ENCODE measurements at places on chromosomes 3 and 15.

DNA sequence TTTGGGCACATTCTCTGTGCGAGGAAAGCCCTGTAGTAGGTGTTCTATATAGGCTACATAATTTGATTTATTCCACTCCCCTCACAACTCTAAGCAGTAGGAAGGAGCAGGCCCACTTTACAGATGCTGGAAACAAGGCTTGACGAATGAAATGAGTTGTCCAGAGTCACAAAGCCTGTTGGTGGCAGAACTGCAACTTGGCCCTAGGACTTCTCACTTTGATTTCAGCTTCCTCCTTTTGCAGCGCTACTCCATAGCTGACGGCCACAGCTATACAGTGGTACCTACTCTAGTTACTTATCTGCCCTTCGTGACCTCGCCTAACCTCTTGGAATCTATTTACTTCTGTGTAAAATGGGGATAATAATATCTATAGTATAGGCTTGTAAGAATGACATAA, 2.5 kb upstream of the IRAK2 start:
- DNase-seq: no peak

DNA sequence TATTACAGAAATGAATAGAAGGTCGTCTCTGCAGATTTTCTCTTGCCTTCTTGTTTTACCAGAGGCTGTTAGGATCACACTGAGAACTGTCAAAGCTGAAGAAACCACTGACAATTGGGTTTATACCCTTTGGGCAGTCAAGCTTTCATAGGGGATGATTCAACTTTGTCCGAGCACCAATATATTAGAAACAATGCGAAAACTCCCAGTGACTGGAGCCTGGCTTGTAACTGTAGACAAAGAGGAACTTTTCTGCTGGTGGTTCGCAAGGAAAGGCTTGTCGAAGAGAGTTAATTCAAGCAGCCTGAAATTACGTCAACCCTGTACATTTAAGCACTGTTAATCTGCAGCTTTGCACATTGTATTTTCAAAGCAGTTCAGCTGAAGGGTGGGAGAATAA, 193.2 kb upstream of the ZNF385D start:
- DNase-seq: no peak

GRCh38 chr15:91694831-91695210, 158.7 kb upstream of the SLCO3A1 start:
- DNase-seq: no peak

DNA sequence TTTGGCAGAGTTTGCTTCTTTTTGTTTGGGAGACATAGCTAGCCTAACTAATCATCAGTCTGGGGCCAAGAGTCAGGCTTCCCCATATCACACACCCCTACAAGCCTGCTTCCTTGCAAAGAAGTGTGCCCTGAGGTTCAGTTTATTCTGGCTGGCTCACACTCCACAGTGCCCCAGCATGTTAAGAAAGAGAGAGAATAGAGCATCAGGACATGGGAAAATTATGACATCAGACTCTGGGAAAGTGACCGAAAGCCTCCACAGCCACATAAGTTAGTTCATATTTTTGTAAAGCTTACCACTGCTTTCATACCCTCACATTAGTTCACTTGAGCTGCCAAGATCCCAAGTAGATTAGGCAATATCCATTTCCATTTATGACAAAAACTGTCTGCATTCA, 63.0 kb upstream of the CFAP161 start:
- no peak for DNase-seq

DNA sequence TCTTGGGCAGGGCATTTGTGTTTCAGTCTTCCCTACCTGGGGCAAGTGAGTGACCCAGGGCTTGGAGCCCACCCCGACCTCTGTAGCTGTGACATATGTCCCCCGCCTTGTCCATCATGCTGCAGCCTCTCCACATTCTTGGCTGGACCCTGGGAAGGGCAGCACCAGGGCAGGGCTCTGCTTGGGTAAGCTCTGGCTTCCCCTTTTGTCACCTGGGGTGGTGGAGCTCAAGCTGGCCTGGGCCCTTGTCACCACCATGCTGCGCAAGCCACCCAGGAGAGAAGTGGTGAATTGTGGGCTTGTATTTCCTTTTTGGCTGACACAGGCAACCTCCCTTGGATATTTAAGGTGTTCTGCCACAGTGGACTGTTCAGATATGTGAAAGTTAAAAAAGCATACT, 29.3 kb downstream of the SPSB4 start:
- no peak for DNase-seq

DNA sequence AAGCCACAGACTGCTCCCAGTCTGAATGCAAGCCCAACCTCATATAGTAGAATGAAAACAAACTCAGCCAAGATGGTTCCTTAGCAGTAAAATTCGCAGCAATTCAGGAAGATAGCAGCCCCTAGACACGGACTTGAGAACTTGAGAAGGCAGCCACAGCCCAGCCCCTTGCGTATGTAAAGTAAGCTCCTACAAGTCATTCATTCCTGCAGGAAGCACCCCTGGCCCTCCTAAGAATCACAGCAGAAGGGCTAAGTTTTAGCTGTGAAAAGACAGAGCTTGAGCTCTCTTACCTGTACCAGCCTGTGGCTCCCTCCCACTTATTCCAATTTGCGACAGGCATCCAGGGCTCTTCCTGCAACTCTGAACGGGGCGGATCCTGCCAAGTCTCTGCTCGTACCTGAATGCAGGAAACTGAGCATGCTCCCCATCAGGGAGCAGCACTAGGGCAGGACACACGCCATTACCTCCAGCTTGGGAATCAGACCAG, 136.4 kb downstream of the MAGI1 start:
- DNase-seq: no peak

- DNase-seq: no peak
Measured at GRCh38 chr15:84915606-84915958, 31.1 kb downstream of the SLC28A1 start.

DNA sequence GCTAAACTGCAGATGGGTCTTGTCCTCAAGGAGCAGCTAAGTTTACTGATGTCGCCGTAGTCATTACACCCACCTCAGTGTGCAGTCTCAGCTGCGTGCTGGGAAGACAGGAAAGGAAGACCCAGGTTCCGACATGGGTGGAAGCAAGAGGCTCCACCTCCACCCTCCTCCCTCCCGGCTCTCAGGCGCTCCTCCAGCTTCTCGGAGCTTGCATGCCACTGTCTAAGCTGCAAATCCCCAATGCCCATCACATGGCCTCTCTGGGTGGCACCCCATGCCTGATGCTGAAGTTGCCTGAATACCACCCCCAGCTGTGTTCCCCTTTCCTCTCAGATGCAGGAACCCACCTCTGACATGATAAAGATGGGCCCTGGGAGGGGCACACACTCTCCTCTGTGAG, 58.5 kb downstream of the MGLL start:
- DNase-seq: no peak

DNA sequence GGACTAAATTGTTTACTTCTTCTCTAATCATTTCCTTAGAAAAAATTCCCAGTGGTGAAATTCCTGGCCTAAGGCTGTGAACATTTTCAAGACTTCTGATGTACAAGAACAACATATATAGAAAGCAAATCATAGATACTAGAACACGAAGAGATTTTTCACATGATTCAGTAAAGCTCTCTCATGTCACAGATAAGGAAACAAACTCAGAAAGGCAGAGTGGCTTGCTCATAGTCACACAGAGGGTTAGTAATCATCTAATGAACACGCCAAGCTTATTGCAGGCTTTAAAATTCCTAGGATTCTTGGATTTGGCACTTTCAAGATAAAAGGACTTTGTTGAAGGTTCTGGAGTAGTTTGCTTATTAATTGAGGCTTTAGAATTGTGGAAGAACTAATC, 26.2 kb downstream of the CRTAP start:
- DNase-seq: no peak

DNA sequence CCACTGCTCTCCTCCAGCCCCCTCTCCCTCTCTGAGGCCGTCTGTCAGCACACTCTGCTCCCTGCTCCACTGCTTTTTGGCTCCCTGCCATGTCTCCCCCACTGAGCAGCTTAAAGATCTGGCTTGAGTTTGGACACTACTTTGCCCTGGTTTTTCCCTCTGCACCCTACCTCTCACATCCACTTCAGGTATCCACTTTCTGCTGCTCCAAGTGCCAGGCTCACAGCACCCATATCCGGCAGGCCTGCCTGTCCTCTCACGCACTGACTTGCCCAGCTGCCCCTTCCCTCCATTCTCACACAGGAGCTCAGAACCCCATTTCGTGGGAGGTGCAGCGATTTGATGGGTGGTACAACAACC, 3.7 kb downstream of the DUOX1 start:
- DNase-seq: no peak

- no peak for DNase-seq
Measured at GRCh38 chr3:54212723-54213122, 90.4 kb downstream of the CACNA2D3 start.

GRCh38 chr15:86036243-86036642, 43.4 kb upstream of the AGBL1 start:
- no peak for DNase-seq

DNA sequence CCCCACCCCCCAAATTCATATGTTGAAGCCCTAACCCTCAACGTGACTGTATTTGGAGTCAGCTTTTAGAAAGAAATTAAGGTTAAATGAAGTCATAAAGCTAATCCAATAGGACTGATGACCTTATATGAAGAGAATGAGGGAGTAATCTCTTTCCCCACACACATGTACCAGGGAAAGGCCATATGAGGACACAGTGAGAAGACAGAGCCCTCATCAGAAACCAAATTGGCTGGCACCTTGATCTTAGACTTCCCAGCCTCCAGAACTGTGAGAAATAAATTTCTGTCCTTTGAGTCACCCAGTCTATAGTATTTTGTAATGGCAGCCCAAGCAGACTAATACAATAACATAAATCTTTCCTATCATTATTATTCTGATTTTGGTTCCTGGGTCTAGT, 194.7 kb upstream of the NANOGP8 start:
- no peak for DNase-seq

DNA sequence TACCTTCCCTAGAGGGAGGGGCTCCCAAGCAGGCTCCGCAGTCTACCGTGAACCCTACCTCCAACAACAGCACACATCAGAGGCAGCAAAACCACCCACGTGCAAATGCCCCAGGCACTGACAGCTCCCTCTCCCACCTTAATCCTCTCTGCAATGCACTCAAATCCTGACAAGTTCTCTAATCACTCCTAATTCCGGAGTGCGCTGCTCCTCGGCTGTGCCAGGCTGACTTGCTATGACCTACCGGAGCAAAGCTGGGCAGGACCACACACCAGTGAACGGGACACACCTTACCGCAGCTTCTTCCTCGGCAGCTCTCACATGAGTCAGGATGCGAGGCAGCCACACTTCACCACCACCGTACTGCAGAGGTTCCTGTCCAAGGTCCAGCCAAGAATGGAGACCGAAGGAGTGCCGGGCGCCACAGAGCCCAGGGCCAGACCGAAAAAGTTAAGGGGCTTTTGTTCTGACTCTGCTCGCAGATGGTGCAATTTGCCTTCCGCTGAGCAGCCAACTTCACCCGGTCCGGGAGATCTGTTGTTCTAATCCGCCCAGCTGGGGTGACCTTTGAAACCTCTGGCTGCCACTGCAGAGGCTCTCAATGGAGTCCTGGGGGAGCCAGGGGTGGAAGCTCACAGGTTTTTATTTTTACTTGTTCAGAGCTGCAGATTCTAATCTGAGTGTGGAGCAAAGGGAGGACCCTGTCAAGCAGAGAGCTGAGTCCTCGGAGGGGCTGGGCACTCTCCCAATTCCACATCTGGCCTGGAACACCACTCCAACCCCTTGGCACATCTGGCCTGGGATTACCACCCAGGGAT, 84.4 kb downstream of the MYLK start:
- no peak for DNase-seq

- DNase-seq: no peak
Measured at GRCh38 chr3:64191822-64192221, 33.4 kb downstream of the PRICKLE2 start.

DNA sequence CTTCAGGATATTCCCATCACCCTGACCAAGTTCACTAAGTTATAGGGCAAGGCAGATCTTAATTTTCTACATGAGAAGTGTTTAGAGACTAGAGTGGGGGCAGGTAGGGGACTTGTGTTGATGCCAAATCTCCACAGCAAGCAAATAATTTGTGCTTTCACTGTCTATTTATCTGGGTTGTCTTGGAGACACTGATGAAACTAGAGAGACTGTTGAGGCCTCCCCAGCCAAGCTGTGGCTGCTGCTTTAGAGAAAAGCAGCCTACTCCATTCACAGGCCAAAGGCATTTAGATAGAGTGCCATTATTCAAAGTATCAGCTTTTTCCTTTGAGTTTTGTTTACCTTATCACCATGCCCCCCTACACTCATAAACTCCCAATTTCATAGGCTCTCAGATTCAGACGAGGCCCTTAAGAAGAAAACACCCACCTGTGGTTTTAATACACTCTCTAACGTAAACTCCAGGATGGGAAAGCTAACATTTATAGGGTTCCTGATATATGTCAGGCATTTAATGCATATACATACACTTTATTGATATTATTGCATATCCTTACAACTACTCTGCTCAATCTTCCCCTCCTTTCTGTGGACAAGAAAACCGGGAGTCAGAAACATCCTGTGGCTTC, 130.4 kb upstream of the FOXB1 start:
- DNase-seq: no peak
